ENCODE measurements at places on chromosomes 1 and 21.

DNA sequence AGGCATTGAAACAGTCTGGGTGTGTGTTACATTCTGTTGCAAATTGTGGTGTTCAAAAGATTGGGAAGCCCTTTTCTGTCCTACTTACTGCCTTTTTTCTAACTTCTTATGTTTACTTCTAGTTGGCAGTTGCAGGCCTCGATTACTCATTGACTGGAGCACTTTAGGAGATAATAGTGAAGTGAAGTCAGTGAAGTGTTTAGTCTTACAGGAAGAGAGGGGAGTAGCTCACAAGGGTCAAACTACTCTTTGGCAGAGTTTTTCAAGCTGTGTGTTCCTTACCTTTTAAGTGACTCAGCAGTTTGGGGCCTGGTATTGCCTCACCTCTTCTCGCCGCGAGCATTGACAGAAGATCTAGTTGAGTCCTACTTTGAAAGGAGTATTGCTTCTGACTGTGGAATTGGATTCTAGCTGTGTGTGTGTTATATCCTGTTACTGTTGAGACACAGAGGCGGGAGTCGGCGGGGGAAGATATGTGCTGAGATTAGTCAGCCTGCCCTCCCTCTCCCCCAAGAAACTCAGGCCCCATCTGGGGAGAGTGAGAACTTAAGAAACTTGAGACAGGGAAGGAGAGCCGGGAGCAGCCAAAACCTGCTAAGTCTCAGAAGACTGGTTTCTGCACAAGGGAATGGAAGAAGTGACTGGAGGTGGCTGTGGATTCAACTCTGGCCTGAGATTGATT lies 19.3 kb downstream of the AHCYL1 start:
- no peak for DNase-seq

- no peak for DNase-seq
Measured at GRCh38 chr1:24770881-24771280, 25.6 kb downstream of the CLIC4 start.

- DNase-seq, result no peak
Measured at GRCh38 chr1:111615870-111616715, 3.5 kb upstream of the RAP1A start.

DNA sequence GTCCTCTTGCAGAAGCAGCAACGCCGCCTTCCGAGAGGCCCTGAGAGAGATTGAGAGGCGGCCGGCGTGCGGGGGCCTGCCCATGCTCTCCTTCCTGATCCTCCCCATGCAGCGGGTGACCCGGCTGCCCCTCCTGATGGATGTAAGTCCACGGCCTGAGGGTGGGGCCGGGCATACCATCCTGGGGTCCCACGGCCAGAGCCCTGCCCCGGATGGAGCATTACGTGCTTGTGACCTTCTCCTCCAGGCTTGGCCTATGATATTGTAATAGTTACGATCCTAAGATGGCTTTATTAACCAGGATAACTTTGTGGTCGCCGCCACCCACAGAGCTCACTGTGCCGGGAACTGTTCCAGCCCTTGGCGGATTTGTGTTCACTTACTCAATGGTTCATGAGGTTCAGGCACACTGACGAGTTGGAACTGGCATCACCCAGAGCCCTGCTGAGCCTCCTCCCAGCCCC lies 18.9 kb downstream of the ARHGEF16 start:
- DNase-seq, result no peak

- no peak for DNase-seq
Measured at GRCh38 chr1:54107131-54107530, 45.7 kb downstream of the CDCP2 start.

- DNase-seq, result no peak
Measured at GRCh38 chr1:41895552-41895951, 23.2 kb downstream of the HIVEP3 start.

DNA sequence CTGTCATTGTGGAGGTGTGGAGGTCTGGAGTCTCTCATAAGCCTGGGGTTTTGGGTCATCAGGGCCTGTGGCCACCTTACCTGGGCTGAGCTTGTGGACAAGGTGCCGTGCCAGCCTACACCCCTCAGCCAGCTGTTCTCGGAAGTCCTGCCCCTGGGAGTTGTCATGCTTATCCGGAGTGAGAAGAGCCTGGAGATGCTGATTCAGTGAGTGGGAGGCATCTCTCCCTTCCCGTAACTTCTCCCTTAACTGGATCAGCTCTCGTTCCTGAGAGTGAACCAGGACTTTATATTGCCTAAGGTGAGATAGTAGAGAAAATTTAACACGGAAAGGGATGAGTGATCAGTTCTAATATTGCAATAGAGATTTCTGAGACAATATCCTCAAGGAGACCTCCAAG lies 30.0 kb upstream of the REG4 start:
- no peak for DNase-seq

Measured in naive thymus-derived CD4-positive, alpha-beta T cell (primary cell).